Non-pigmented ciliary epithelial cell (primary cell): ENCODE measurements at places on chromosomes 4 and X.

GRCh38 chrX:45472968-45473367, 272.3 kb upstream of the DIPK2B start:
- DNase-seq: no peak

DNA sequence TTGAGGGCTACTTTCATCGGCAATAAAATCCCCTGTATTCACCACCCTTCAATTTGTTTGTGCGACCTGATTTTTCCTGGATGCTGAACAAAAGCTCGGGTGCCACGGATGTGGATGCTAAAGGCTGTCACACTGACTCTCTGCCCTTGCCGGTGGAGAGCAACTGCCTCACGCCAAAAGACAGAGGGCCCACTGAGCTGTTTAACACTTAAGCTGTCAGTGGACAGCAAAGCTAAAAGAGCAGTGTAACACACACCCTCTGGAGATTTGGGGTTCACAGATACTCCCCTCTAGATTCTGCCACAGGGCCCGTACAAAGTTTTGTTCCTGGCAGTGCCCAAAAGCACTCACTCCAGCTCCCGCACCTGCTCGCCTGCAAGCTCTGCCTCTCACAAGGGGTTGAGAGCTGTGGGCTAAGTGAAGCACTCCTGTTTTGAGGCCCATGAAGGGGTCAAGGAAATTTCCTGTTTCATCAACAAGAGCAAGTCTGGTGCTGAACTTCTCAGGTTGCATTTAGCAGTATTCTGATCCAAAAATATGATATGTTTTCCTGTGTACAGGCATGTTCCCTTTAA, 1571.9 kb downstream of the ADGRL3 start:
- no peak for DNase-seq

GRCh38 chrX:4710618-4711433, 997.4 kb upstream of the PRKX start:
- peak; percentile 0 for DNase-seq

GRCh38 chr4:100519205-100519604, 1.4 kb upstream of the EMCN start:
- DNase-seq: no peak

GRCh38 chrX:68648960-68649359, 1.5 kb downstream of the STARD8 start:
- DNase-seq: no peak

DNA sequence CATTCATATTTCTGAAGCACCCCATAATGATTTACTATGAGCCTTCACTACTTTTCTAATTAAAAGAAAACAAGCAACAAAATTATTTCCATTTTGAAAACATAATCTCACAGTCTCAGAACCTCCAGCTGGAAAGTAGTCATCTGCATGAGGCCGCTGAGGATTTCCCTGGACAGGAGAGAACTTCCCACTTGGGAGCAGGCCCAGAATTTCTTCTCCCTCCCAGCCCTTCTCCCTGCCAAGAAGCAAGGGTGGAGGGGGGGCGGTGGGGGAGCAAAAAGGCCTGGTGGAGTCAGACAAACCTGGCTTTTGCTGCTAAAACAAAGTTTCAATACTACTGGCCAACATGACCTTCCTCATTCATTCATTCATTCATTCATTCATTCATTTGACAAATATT, 167.3 kb downstream of the PJA1 start:
- no peak for DNase-seq

GRCh38 chr4:148445071-148445859, 3.1 kb upstream of the NR3C2 start:
- DNase-seq: no peak

DNA sequence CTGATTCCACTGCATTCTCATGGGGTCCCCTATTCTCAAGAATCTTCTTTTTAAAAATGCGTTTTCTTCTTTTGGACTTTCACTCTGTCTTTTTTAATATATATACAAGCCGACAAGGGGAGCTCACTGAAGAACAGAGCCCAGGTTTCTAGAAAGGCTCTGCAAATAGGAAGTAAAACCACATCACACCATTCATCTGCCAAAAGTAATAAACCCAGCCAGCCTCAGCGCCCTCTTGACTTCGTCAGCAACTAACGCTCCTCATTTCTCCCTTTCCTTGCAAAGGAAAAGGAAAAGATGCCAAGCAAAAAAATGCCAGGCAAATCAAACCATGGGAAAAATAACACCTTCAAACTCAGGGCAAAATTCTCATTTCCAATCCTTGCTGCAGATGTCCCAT, 136.4 kb downstream of the HHIP start:
- no peak for DNase-seq

DNA sequence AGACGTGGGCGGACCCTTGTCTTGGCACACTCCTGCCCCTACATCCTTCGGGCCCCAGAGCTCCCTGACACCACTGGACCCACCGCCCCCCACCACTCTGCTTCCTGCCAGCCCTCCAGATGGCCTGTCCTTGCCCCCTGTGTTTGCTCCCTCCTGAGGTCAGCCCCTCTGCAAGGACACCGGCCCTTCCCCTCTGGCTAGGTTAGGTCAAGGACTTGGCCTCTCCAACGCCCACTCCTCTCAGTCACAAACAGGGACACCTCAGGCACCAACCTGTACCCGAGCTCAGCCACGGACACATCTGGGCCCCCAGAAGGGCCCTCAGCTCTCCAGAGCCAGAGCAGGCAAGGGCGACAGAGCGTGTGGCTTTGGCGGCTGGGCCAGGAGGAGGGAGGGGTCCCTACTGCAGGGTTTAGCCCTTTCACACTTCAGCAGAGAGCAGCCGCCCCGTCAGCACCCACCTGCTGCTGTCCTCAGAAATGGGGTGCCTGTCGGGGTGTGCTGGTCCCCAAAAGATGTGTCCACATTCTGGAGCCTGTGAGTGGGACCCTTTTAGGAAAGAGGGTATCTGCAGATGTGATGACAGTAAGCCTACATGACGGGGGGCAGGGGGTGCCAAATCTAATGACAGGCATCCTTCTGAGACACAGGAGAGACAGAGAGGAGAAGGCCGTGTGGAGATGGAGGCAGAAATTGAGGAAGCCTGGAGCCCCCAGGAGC, 23.5 kb upstream of the DUSP9 start:
- DNase-seq: no peak

- no peak for DNase-seq
Measured at GRCh38 chrX:94576367-94577004, 902.5 kb downstream of the FAM133A start.

DNA sequence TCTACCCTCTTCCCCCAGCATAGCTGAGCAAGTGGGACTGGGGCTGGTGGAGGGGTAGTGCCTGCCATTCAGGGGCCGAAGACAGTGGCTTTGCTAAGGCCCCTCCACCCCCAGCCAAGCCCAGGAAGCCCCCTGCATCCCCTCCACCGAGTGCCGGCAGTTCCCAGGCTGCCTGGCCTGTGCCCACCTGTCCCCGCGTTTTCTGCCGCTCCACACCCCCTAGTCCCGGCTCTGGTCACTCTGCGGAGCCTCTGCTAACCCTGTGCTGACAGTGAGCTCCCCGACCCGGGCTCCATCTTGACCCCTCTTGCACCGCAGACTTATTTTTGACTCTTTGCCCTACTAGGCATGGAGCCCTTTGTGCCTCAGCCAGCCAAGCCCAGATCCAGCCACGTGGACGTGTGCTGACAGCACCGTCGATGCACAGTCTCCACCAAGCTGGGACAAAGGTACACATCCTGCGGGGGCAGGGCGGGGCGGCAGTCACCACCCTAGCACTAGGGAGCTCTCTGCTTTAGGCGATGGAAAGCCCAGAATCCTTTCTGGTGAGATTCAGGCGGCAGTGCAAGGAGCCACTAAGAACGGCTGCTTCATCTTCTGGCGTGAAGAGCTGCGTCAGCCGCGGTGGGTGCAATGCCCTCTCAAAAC, 96.6 kb downstream of the PHKA2 start:
- DNase-seq: no peak

DNA sequence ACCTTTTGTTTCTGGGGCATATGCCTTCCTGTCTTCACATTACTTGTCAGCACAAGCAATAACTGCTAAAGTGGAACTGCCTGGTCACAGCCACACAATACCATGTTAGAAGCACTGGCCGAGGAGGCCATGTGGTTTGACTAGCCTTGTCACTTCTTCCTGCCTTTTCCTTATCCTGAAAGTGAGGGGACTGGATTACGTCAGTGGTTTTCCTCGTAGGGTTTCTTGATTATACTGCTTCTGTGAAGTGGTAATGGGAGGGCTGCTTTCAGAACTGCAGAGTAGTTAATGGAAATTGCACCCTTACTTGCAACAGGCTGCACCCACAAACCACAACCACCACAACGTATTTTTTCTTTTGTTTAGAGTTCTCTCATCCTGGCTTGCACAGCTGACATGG, 26.6 kb downstream of the ZRSR2 start:
- DNase-seq: no peak

- DNase-seq: no peak
Measured at GRCh38 chr4:157564771-157565170, 344.2 kb downstream of the GRIA2 start.

- no peak for DNase-seq
Measured at GRCh38 chr4:182513587-182514291, 270.5 kb downstream of the TENM3 start.

GRCh38 chr4:15774020-15774420, 4.1 kb upstream of the CD38 start:
- no peak for DNase-seq

GRCh38 chr4:119498527-119498926, 130.1 kb downstream of the PDE5A start:
- DNase-seq: no peak

DNA sequence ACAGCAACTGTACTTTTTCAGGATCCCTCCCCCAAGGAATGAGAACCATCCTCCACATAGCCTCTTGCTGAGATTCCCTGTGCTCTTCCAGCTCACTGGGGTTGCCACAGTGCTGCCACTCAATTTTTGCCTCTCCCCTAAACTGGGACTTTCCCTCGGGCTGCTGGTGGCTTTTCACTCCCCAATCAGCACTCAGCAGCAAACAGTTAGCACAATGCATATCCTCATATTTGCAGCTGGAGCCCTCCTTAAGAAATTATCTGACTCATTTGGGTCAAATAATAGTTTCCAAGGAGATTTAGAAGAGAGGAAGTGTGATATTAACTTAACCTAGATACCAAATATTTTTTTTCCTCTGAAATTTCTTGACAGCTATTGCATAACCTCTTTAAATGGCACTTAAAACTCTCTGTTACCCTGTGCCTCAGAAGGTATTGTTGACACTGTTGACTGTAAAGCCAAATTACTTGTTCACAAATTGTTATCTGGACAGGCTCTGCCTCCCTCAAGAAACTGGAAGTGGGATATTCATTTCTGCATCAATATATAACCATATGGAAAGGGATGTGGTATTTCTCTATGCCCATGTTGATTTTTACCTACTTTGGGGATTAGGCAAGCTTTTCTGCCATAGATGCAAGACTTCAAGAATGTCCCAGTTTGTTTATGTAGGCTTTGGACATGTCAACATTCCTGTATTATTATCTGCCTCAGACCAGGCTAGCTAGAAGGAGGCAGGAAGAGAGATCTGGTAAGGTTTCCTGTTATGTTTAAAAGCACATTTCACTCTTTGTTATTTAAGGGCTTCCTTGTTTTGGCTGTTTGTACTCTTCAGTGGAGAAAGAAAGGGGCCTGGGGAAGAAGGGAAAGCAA, 58.0 kb downstream of the SEPTIN11 start:
- DNase-seq: no peak

DNA sequence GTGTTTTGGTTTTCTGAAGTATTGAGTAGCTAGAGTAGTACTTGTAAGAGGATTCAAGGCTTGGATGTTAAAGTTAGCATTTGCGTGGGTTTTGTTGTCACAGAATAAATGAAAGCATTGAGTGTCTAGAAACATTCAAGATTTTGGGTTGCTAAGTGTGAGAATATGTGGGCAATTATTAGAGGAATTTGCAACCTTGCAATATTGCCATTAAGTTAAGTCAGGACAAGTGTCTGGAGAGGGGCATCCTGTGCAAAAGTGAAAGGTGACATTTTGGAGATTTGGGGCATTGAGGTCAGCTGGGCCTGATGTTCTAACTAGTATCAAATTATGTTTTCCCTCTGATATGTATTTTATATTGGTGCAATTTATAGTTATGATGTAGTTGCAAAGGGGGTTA, 533.9 kb upstream of the GRID2 start:
- DNase-seq: no peak

GRCh38 chr4:81512001-81512756, 40.5 kb upstream of the RASGEF1B start:
- no peak for DNase-seq

GRCh38 chr4:84051639-84052038, 447.5 kb downstream of the NKX6-1 start:
- DNase-seq: no peak

DNA sequence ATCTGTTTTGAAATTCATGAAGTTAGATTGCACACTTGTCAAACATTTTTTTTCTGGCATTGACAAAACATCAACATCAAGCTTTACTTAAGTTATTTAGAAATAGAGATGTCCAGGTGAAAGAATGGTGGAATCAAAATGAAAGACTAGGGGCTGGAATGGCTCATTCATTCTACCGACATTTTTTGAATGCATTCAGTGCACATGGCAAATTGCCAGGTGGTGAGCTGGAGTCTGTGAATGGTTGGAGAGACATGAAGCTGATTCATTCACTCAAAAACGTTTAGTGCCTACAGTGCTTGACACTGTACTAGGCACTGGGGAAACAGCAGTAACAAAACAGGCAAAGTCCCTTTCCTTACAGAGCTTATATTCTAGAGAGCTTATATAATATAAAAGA, 292.4 kb downstream of the PPP1R2C start:
- DNase-seq: no peak

- DNase-seq: no peak
Measured at GRCh38 chr4:89682808-89683207, 154.2 kb downstream of the SNCA start.

- no peak for DNase-seq
Measured at GRCh38 chrX:9163214-9163709, 129.3 kb upstream of the FAM9B start.

GRCh38 chrX:28189011-28189410, 207.8 kb upstream of the DCAF8L1 start:
- DNase-seq: peak; percentile 45

DNA sequence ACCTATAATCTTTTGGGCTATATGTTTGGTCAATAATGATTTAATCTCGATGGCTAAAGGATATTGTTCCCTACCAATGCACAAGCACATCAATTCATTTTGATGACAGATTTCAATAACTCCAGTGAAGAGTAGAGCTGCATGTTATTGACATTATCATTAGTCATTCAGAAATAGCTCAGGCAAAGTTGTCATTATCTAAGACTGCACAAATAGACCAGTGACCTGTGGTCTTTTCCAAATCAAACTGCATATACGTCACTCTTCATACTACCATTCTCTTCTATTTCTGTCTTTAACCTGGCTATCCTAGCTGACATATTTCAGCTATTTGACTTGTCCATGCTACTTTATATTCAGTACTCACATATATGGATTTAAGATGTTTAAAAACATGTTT, 1050.8 kb downstream of the C4orf33 start:
- DNase-seq: no peak

DNA sequence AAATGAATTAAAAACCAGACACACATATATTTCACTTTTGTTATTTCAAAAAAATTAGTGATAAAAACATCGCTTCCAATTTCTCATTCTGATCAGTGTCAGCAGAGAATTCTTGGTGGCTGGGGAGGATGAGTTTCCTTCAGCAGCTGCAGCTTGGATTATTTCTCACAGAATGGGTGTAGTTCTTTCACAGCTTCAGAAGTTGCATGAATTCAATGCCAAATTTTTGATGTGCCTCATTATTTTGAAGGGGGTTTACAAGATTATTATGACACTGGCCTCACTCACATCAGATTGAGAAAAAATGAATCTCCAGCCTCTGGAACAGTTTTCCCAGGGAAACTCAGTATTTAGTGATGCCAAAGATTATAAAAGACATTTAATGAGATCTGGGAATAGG, 184.9 kb upstream of the WDFY3 start:
- no peak for DNase-seq
